ENCODE measurements at places on chromosomes 2 and 18.

GRCh38 chr2:62206024-62206423 is 10.1 kb downstream of the B3GNT2 start:
- DNase-seq = no peak

DNA sequence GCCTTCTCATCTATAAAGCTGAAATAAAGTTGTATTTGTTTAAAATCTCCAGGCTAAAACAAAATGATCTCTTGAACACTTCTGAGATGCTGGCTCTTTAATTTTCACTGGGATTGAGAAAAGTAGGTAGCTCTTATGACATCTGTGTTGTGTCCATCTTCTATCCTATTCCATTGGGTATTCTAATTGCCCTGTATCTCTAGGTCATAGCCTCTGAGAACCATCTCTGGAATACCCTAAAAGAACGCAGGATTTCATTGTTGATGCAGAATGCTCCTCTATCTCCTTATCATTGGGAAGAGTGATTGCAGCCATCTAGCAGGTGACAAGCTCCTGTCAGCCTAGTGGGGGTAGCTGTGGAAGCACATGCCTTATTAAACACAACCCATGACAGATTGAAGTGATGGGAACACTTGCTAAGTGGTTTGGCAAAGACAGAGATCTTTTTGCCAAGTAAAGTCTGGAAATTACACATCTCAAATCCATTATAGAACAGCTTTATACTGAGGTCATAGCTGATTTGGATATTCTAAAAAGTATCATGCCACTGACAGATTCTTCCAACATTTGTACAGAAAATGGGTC is 178.2 kb downstream of the TDRD15 start:
- no peak for DNase-seq

DNA sequence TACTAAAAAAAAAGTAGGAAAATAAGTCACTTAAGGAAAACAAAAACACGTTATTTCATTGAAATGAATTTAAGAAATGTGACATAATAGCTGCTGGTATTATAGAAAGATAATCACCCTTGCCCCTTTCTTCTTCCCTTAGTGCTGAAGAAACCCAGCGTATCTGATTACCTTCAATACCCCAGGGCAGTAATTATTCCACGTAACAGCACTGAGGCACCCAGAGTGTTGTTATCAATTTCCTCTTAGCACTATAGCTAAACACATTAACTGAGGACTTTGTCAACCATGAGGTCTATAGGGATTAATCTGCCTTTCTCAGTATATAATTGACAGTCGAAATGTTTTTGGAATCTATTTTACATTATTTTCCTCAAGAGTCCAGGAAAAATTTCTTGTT is 180.0 kb upstream of the NXPH2 start:
- DNase-seq = no peak

GRCh38 chr2:207236156-207236935 is 70.6 kb upstream of the KLF7 start:
- DNase-seq = no peak

DNA sequence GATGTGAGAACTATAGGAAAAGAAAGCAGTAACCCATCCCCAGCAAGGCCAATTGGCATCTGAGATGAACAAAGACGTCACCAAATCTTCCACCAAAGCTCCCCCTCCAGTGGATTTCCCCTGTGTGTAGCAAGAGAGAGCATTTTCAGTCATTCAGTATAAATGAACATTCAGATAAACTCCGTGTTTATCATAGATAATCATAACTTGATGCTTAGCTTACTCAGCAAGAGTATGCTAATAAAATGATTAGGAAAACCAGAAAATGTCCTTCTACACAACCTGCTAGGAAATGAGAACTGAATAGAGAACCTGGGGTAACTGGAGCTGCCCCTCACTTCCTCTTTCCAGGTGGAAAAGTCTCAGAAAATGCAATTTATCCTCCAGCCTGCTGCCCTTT is 198.0 kb upstream of the CCDC150 start:
- no peak for DNase-seq

DNA sequence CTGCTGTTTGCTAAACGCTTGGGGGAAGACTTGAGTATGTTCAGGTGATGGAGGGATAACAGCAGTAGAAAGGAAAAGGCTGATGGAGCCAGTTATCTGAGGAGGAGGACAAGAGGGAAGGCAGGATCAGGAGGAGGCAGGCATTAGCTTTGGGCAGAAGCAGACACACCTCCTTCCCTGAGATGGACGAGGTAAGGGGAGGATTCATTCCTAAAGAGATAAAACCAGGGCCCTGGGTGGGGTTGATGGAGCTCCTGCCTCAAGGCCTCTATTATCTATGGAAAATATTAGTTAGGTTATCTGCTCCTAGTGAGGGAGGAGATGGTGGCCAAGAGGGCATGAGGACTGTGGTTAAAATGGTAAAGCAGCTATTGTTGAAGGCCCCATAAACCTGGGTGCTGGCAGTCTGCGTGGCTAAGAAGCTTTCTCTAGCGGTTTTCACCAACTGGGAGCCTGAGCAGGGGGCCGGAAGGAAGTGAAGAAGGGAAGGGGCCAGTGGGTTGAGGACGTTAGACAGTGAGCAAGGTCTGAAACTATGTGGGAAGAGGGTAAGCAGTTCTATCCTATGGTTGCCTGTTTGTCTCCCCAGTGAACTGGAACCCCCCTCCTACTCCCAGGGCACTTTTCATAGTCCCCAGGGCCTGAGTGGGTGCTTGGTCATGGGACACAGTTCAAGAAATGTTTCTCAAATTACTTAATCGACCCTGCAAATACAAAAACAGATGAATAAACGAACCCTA is 56.6 kb upstream of the HK2 start:
- no peak for DNase-seq

- no peak for DNase-seq
These were observed 143.7 kb upstream of the NOSTRIN start for GRCh38 chr2:168658706-168659105.

GRCh38 chr2:54512183-54512582 is 56.1 kb downstream of the SPTBN1 start:
- DNase-seq = no peak

- DNase-seq = no peak
These were observed 70.6 kb downstream of the CTAGE1 start for GRCh38 chr18:22346953-22347605.

DNA sequence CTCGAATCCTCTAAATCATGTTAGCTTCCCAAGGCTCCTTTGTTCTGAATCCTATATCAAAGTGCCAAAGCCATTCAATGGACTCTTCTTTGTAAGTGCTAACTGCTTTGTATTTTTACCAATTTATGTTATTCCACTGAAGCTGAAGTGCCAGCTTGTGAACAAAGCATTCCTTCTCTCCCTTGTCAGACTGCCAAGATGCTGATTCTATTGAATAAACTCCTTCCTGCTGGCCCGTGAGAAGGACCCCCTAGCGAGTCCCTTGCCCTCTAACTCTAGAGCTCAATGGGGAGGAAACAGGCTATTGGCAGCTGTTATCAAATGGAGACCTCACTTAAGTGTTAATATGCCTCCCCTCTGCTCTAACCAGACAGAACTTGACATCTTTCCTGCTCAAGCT is 1097.9 kb upstream of the CNTNAP5 start:
- no peak for DNase-seq

DNA sequence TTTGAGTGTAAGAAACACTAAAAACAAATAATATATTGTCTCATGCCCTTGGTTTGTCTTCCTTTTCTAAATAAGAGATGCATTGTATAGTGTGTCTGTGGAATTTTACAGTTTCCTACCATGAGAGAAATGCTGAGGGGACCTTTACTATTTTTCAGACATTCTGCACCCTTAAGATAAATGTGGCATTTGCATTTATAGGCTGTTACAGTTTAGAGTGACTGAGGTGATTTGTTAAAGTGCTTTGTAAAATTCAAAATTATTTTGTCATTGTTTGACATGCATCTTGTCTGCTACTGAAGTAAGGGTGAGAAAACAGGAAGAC is 78.9 kb upstream of the ZSWIM2 start:
- no peak for DNase-seq

GRCh38 chr18:293536-293935 is 25.7 kb upstream of the THOC1 start:
- DNase-seq = no peak

DNA sequence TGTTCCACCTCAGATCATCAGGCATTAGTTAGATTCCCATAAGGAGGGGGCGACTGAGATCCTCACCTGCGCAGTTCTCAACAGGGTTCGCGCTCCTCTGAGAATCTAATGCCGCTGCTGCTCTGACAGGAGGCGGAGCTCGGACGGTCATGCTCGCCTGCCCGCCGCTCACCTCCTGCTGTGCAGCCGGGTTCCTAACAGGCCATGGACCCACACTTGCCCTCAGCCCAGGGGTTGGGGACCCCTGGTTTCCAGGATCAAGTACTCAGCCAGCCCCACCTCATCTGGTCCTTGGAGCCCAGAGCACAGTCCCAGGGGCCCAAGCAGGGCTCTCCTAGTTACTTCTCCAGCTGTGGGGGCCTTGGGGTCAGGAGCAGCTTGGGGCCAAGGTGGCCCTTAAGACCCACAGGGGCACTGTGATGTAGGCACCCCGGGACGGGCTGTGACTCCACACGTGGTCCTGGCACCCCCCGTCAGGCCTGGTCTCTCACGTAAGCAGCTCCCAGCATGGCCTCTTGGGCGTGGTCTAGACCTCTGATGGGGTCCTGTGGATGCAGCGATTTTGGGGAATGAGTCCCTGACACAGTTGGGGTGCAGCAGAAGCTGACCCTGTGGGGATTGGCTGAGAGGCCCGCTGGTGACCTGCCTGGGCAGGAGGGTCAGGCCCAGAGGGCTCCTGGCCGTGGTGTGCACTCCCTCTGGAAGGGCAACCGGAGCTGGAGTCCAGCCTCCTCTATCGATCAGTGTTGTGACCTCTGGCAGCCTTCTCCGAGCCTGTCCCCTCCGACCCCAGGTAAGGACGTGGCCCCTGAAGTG is 28.3 kb upstream of the OTOS start:
- no peak for DNase-seq

GRCh38 chr2:231306791-231307393 is 88.6 kb upstream of the B3GNT7 start:
- DNase-seq = no peak

- no peak for DNase-seq
These were observed 230.7 kb downstream of the GBX2 start for GRCh38 chr2:235937526-235937925.

DNA sequence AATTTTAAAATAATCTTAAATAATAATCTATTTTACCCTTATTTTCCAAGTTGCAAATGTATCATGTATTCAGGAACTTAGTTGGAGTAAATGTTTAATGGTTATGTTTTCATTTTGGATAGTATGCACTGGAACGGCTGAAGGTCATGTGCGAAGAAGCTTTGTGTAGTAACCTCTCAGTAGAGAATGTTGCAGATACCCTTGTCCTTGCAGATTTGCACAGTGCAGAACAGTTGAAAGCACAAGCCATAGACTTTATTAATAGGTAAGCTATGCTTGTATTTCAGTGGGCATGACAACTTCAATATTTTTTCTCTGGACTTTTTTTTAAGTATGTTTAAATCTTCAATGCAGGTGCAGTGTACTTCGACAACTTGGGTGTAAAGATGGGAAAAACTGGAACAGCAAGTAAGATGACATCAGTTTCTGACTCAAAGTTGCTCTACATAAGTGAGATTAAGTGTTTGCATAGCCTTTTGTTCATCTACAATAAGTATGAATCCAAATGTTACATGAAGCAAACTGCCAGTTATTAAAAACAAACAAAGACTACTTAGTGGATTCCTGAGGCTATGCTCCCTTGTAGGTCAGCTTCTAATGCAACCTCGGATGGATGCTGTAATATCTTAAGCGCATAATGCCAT is 63.1 kb downstream of the SPOPL start:
- no peak for DNase-seq
